ENCODE measurements at places on chromosomes 4 and X. TPM values are rescaled to one million over a fixed set of nuclear protein-coding genes. Genes with fewer than 3 reads are reported as not detected.

GRCh38 chr4:1819816-1820215 lies 26.7 kb downstream of the FGFR3 start:
- no peak overlapping the region for H3K27ac ChIP-seq
- no peaks in the 10 kb centered on the region for H3K27me3 ChIP-seq
- H3K4me1 ChIP-seq, result no peaks in the 10 kb centered on the region

- peaks cover 34% of the 10 kb centered on the region for H3K27me3 ChIP-seq
- H3K36me3 ChIP-seq, result no peaks in the 10 kb centered on the region
- DNase-seq, result no peak
- no peak overlapping the region for H3K4me3 ChIP-seq
- H3K27ac ChIP-seq, result no peak overlapping the region
- H3K4me1 ChIP-seq, result peaks cover 13% of the 10 kb centered on the region
Observed at GRCh38 chr4:6445403-6446129, 26.8 kb downstream of the PPP2R2C start.

GRCh38 chr4:45409536-45409935 lies 683.2 kb upstream of the GNPDA2 start:
- no peak overlapping the region for H3K4me3 ChIP-seq

DNA sequence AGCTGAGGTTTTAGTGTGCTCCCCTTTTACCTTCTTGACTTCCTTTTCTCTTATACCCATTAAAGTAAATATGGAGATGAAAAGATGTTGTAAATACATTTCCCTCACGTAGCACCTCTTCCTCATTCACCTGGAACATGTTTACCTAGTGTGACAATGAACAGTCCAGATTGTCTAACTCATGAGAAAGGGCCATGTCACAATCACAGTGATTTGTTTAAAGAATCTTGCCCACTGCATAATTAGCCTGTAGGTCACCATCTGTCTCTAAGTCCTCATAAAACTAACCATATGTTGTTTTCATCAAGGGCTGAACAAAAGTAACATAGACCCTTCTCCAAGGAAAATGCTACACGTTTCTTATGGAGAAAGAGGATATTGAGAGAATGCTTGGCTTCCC lies 85.7 kb downstream of the TSPAN5 start:
- peak overlapping the region; percentile 73 for H3K27ac ChIP-seq
- H3K27me3 ChIP-seq, result no peaks in the 10 kb centered on the region
- no peaks in the 10 kb centered on the region for H3K36me3 ChIP-seq
- no peak for DNase-seq

- no peaks in the 10 kb centered on the region for H3K36me3 ChIP-seq
- no peaks in the 10 kb centered on the region for H3K27me3 ChIP-seq
- no peak for DNase-seq
- no peak overlapping the region for H3K27ac ChIP-seq
- no peak overlapping the region for H3K4me3 ChIP-seq
Observed at GRCh38 chrX:85139422-85139821, 104.2 kb downstream of the SATL1 start.

- no peak overlapping the region for H3K27ac ChIP-seq
- DNase-seq, result no peak
- H3K4me1 ChIP-seq, result no peaks in the 10 kb centered on the region
- no peaks in the 10 kb centered on the region for H3K36me3 ChIP-seq
Observed at GRCh38 chr4:132228676-132229075, 920.4 kb upstream of the PCDH10 start.

GRCh38 chr4:153418121-153418520 lies 48.0 kb upstream of the TMEM131L start:
- DNase-seq, result no peak
- no peak overlapping the region for H3K27ac ChIP-seq
- H3K27me3 ChIP-seq, result no peaks in the 10 kb centered on the region
- no peaks in the 10 kb centered on the region for H3K36me3 ChIP-seq
- H3K4me3 ChIP-seq, result no peak overlapping the region
- H3K4me1 ChIP-seq, result no peaks in the 10 kb centered on the region

DNA sequence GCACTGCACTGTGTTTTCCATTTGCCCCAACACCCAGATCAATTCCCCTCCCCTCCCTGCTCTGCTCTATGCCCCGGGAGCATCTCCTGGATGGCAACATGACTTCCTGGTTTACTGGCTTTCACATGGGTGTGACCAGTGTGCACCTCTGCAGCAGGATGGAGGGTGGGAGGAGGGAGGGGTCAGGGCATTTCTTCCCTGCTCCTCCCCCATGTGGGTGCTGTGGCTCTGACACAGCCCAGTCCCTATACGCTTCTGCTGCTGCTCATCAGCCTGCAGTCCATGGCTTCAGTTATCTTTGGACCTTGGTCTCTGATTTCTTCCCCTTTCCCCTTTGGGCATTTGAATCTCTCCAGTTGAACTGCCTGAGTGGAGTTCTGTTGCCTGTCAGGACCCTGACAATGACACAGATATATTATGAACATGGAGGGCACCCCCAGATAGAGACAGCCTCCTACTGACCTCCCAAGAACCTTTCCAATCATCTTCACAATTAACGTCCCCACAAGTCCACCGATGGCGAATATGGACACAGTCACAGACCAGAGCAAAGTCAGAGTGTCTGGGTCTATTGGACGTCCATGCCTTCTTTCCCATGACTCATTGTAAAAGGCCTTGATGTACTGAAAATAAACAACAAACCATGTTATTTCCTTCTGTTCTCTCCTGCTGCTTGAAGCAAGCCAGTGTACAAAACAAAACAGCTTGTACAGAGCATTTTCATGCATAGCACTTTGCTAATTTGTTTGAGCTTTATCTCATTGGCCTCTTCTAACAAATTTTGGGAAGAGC lies 24.8 kb downstream of the SLC2A9 start:
- H3K27me3 ChIP-seq, result no peaks in the 10 kb centered on the region

- H3K4me1 ChIP-seq, result no peaks in the 10 kb centered on the region
- DNase-seq, result no peak
- no peak overlapping the region for H3K4me3 ChIP-seq
- H3K27ac ChIP-seq, result no peak overlapping the region
- no peaks in the 10 kb centered on the region for H3K36me3 ChIP-seq
Observed at GRCh38 chr4:177568931-177569330, 126.7 kb upstream of the AGA start.

- no peaks in the 10 kb centered on the region for H3K27me3 ChIP-seq
- H3K4me1 ChIP-seq, result no peaks in the 10 kb centered on the region
- no peaks in the 10 kb centered on the region for H3K36me3 ChIP-seq
- H3K4me3 ChIP-seq, result no peak overlapping the region
- no peak overlapping the region for H3K27ac ChIP-seq
Observed at GRCh38 chr4:6746721-6747293, 30.8 kb downstream of the BLOC1S4 start.

GRCh38 chr4:163913571-163913970 lies 419.1 kb downstream of the TMA16 start:
- H3K36me3 ChIP-seq, result no peaks in the 10 kb centered on the region
- H3K4me1 ChIP-seq, result no peaks in the 10 kb centered on the region
- no peak overlapping the region for H3K27ac ChIP-seq
- no peak for DNase-seq
- H3K27me3 ChIP-seq, result no peaks in the 10 kb centered on the region

Gene QRFPR
- total RNA-seq, result not detected

Gene ITIH6
- total RNA-seq, result not detected

Gene SPARCL1
- total RNA-seq, result 1,237 TPM

Gene SFRP2
- total RNA-seq, result 12.1 TPM

Gene SLC25A5
- total RNA-seq, result 318 TPM

Gene SLC6A8
- total RNA-seq, result 36.7 TPM
